ENCODE measurements at places on chromosomes 2 and 18. TPM values are rescaled to one million over a fixed set of nuclear protein-coding genes. Genes with fewer than 3 reads are reported as not detected.

Gene NT5DC4
- total RNA-seq = not detected

Gene LINC00305
- not detected for total RNA-seq

Gene INPP5D
- total RNA-seq = 0.70 TPM

Gene RPL31
- 2,191 TPM for total RNA-seq

Gene ABHD1
- total RNA-seq = 1.6 TPM

Gene ADGRF3
- 0.06 TPM for total RNA-seq

Gene C2orf66
- total RNA-seq = 0.14 TPM

Measured in A549 treated with Mapracorat at 1 μM for 4 hours (cell line).